EH (cell line): ENCODE measurements at places on chromosomes 2 and 18.
A peak's percentile ranks its signal among the peaks of the same experiment; 100 is the strongest.

DNA sequence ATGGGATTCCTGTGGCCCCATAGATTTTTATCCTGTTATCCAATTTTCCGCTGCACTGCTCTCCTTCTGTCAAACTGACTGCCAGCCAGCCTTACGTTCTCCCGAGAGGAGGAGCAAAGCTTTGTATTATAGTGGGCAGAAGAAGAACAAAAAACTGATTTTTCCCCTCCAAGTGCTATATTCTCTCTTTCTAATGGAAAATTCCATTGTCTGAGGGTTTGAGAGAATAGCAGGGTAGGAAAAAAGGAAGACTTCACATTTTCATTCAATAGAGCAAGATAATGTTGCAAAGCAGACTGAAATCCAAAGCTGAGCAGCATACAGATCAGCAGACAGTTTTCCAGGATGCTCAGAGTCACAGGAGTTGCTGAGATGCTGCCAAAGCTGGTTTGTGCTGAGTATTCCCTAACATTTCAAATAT is 238.0 kb downstream of the UBE2E3 start:
- no peak for DNase-seq

DNA sequence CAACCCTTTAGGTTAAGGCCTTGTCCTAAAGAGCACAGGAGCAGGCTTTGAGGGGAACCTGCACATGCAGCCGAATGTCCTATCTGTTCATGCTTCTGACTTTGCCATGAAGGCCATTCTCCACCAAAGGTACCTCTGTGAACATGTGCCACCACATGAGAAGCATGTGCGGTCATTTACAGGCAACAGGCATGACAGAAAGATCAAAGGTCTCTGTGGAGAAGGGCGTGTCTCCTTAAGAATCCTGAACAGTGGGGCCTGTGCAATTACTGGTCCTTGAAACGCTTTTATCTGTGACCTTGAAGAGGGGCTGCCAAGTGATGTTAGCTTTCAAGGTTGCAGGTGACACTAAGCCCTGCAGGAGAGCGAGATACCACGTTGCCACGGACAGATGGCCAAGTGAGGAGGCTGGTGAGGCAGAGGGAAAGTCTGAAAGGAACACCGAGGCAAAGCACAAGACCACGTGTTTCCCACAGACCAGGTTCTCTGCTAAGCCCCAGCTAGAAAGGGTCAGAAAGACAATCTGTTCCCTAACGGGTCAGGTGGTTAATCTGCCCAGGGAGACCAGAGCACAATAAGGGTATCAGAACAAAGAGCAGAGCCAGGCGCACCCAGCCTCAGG is 19.5 kb upstream of the POMC start:
- no peak for DNase-seq

GRCh38 chr18:57975805-57976204 is 68.2 kb upstream of the NEDD4L start:
- no peak for DNase-seq

DNA sequence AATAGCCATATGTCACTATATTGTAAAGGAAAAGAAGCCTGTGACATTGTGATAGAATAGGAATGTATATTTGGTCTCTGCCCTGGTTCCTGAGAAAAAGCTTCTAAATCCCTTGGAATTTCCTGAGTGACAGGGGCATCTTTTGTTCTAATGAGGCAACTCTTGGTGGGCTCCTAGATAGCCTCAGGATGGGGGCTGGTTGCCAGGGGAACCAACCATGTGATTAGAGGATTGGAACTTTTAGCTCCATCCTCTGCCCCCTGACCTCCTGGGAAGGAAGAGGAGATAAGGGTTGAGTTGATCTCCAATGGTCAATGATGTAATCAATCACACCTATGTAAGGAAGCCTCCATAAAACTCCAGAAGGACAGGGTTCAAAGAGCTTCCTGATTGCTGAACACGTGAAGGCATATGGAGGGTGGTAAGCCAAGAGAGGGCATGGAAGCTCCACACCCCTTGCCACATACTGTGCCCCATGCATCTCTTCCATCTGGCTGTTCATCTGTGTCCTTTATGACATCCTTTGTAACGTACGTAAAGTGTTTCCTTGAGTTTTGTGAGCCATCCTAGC is 2.9 kb upstream of the ME2 start:
- no peak for DNase-seq

GRCh38 chr18:10113121-10114022 is 199.6 kb downstream of the VAPA start:
- DNase-seq, result no peak

DNA sequence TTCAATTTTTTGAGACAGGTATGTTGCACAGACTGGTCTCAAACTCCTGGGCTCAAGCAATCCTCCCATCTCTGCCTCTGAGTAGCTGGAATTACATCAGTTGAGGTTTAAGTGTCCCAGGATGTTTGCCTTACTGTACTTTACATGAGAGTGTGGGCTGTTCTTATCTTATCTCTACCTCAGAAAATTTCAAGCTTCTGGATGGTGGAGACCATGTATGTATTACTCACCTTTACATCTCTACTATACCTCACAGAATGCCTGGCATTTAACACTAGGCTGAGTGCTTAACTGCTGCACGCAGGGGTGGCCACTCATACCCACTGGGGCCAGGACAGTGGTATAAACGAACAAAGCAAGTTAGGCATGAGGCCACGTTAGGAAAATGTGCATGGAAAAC is 272.0 kb upstream of the RAB12 start:
- no peak for DNase-seq

DNA sequence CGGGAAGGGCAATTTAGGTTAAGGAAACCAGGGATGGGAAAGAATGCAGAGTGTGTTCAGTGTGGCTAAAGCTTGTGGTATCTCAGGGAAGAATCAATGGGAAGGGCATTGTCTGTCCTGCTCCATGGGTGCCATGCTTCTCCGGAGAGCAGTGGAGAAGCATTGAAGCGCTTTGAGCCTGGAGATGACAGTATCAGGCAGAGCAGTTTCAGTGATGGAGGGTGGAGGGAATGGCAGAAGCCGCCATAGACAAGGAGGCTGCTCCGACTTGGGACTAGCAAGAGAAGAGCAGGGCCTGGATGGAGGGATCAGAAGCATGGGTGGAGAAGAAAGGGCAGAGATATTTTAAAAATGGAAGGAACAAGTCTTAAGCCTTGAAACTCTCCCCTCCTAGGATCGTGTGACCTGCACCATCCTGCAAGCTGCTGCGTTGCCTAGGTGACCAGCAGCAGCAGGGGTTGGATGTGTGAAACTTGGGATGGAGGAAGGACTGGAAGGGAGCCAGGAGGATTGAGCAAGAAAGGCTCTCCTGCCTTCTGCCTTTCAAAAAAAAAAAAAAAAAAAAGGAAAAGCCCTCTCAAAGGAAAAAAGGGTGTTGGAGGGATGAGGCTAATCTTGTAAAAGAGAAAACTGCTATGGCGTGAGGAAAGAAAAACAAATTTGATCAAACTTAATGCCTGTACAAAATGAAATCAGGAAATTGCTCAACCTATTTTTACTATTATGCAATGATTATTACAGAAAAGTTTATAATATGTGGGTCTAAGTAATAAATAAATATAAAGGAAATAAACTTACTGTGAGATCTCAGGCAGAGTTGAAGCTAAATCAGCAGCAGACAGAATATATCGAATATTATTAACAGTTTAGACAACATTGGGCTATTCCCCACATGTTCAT is 493.8 kb upstream of the NRP2 start:
- peak; percentile 77 for DNase-seq

DNA sequence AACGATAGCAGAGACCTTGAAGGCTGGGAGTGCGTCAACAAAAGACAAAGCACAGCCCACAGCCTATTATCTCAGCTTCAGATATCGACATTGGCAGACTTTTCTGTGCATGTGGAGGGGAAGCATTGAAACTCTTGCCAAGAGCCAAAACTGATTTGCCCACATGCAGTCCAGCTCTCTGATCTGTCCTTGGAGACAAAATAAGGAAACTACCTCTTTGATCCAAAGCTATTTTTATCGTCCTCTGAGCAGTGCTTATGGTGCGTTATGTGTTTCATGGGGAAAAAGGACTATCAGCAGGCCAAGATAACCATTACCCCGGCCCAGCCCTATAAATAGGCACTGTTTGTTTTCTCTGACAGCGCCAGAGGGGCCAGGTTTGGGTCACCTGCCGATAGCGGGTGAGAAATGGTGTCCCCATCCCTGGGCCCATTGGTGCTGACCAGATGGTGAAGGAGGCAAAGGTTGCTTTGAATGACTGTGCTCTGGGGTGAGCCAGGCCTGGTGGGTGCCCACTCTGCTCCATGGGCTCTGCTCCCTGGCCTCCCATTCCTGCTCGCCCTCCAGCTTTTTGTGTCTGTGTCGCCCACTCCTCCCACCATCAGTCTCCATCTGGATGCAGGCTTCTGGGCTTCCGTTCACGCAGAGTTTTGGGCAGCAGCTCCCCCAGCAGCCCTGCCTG is 176.1 kb upstream of the HS6ST1 start:
- no peak for DNase-seq

GRCh38 chr18:48570313-48570712 is 31.5 kb downstream of the CTIF start:
- DNase-seq, result no peak

- DNase-seq, result peak; percentile 37
Observed at GRCh38 chr2:217911283-217912097, 91.3 kb downstream of the TNS1 start.

DNA sequence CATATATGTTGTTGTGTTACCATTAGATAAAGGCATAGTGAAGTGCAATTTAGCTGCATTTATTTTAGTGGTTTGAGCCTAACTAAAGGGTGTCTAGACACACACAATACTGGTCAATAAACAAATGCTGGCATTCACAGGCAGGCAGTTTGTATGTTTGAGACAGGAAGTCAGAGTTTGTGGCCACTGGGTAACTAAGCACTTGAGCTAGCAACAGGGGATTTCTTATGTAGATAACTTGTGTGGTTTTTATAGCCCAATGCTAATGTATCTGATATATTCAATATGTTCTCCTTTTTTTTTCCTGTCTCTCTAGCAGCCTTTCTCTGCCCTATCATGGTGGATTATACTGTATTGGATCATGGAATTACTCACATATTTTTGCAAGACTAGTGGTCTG is 38.1 kb downstream of the LRRTM4 start:
- DNase-seq, result no peak

DNA sequence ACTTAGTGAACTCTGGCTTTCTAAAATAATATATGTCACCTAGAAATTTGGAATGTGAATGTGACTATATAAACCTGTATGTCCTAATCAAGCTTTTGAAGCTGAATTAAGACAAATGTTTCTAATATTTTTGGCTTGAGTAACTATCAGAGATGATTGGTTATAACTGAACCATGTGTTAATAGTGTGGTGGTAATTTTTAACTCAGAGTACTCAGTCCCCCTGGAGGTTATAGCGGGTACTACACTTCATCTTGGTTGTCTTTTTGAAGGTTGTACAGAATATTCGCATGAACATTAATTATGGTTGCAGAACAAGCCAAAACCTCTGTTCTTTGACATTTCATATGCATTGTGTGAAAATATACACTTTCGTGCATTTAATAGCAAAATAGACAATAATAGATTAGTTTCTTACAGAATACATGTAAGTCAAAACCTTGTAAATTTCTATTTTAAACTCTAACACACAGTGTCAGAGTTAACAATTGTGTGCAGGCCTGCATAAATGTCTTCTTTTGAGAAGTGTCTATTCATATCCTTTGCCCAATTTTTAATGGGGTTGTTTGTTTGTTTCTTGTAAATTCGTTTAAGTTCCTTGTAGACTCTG is 86.0 kb downstream of the OSBPL6 start:
- peak; percentile 61 for DNase-seq

DNA sequence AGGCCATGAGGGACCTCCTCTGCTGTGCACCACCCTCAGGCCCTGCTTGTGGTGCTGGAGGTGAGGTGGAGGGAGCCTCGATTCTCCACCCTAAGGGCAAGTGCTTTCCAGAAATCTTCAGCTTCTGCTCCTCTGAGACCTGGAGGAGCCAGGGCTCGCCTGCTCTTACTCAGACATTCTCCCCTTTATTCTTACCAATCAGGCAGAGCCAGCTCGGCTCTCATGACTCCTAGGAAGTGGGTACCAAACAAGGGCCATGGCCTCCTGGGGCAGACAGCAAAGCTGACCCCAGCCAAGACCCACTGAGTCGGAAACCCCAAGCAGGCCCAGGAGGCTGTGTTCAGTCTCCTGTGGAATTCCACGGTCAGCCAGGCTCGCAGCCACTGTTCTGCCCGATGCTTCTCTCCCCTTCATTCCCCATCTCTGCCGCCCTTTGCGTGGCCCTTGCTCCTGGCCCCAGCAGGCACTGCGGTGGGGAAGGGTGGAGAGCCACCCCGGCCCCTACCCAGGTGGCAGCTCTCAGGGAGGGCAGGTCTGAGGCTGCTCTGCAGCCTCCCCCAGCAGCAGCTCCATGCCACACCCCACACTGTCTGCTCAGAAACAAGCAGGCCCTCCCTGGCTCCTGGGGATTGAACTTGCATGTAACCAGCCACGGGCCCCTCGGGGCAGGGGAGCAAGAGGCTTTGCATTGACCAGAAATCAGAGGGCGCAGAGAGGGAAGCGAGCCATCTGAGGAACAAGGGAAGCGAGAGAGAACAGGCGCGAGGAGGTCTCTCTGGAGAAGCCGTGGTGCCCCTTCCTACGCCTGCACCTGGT is 24.0 kb downstream of the HS1BP3 start:
- no peak for DNase-seq

DNA sequence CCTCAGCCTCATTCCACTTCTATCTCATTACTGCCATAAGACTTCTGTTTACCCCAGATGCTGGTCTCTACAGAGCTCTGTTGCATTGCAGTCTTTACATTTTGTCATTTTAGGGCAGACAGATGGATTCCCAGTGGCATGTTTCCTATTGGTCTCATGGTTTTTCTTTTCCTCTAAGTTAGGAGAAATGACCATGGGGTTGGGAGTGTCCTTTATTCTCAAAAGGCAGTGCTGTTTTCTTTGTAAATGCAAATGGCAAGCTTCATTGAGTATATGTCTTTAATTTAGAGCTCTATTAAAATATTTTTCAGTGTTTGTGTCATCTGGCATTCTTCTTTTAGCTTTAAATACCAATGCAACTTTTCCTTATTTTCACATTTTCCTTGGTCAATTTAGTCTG is 57.0 kb downstream of the MSTN start:
- DNase-seq, result no peak

- no peak for DNase-seq
Observed at GRCh38 chr2:219476652-219477151, 22.0 kb upstream of the GMPPA start.

GRCh38 chr2:222296911-222297599 is 1.7 kb downstream of the PAX3 start:
- DNase-seq, result no peak

- no peak for DNase-seq
Observed at GRCh38 chr2:157179324-157180105, 78.0 kb upstream of the GALNT5 start.

DNA sequence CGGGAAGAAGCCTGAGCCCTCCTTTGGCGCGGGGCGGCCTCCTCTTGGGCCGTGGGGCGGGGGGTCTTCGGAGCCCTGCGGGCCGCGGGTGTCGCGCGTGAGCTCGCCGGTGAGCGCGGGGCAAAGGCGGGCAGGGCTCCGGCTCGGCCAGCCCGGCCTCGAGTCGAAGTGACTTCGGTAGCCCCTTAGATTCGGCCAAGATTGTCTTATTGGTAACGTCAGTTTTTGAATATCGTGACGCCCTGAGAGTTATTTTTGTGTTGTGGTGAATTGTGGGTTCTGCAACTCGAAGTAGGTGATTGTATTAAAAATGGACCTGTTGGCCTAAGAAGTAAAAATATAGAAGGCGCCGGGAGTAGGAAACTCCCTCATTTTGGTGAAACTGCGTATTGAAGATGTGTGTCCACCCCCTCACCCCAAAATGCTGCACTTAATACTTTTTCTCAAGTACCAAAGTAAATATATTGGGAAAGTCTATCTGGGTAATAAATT is 669 bp downstream of the MARCHF7 start:
- DNase-seq, result peak; percentile 32

GRCh38 chr2:120702061-120702460 is 33.6 kb upstream of the GLI2 start:
- no peak for DNase-seq
